ENCODE measurements at places on chromosomes 13 and 19.

- no peak for DNase-seq
Measured at GRCh38 chr13:57825066-57825465, 193.5 kb downstream of the PCDH17 start.

- DNase-seq = no peak
Measured at GRCh38 chr13:108606424-108606823, 23.0 kb upstream of the MYO16 start.

DNA sequence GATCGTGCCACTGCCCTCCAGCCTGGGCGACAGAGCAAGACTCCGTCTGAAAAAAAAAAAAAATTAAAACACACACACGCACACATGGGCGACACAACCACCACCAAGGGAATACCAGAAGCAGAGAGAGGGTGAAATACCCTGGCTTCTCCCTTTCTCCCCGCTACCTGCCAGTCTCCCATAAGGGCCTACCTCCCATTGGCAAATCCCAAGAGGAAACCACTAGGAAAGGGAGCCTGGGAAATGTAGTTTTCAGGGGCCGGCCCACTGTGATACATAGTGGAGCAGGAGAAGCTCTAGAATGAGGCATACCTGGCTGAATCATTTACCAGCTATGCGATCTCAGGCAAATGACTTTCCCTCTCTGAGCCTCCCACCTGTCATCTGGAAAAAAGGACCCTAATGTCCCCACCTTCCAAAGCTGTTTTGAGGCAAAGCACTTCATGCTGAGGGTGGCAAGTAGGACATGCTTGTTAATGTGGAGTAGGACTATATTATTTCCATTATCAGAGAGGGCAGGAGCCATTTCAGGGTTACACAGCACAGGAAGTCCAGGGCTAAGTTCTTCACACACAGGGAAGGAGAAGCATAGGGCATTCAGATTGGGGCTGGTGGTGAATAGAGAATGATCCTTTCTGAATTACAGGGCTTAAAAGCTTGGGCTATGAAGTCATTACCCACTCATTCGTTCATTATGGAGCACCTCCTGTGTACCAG is 14.3 kb upstream of the HNRNPUL1 start:
- DNase-seq = no peak

GRCh38 chr19:3515891-3516422 is 9.8 kb downstream of the FZR1 start:
- DNase-seq = no peak

DNA sequence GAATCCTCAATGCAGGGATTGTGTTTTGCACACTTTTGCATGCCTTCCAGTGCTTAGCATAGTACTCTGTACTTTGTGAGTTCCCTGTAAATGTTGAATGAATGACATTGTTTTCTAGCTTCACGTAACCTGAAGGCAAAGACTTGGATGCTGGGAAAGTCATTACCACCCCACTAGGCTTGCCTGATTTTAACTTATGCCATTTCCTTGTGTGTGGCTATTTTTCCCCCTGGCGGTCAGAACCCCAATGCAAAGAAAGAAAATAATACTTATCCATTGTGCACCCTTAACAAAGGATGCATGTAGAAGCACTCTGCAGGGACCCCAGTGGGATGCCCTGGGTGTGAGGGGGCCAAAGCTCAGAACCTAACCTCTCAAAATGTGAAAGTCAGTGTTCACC is 1.2 kb upstream of the ENOX1 start:
- DNase-seq = no peak

- DNase-seq = no peak
Measured at GRCh38 chr13:95880331-95880730, 172.9 kb downstream of the UGGT2 start.

GRCh38 chr13:113920606-113921286 is 53.1 kb downstream of the C13orf46 start:
- no peak for DNase-seq

GRCh38 chr19:34316741-34317301 is 48.2 kb upstream of the GPI start:
- DNase-seq = no peak

DNA sequence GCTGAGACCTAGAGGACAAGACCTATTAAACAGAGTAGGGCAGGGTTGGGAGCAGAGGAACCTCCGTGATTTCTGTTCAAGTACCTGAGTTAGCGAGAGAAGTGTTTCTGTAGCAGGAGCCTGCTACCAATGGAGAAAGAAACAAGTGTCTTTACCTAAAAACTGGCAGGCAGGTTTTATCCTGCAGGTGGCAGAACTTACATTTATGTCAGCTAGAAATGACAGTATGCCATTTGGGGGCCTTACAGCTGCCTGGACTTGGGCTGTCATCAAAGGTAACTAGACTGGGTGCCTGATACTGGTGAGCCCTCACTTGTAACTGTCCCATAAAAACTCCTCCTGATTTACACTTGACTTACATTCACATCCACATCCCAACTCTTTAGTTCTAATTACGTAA is 185.3 kb upstream of the MIR17HG start:
- DNase-seq = no peak

- no peak for DNase-seq
Measured at GRCh38 chr19:51020988-51021651, 1.6 kb upstream of the KLK10 start.

DNA sequence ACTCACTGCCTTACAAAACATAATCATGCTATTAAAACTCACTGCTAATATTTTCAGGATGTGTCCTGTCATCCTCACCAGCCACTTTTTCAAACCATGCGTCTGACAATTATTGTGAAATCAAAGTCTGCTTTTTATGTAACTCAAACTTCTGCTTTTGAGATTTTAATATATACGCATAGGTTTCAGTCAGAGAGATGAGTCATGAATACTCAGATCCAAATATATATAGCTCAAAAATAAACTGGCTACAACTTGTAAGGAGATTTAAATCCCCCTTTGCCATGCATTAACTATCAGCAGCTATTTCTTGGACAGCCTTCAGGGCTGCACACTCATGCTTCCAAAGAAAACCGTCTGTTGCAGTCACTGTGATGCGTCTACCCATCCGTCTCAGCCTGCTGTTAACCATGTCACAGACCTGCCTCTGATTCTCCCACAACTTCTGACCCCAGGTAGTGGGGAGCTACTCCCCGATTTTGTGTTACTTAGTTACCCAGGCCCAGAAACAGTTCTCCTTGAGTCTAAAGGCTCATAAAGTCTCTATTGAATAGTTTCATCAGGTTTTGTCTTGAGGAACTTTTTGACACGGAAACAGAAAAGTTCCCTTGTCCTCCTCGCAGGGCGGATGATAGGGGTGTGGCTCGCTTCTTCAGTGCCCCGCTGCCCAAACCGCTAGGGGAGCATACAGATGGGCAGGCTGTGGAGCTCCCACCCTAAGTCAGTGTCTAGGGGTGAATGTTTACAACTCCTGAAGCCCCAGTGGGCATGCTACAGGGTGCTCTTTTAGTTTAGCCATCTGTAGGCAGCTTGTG is 33.8 kb upstream of the SGCG start:
- no peak for DNase-seq

DNA sequence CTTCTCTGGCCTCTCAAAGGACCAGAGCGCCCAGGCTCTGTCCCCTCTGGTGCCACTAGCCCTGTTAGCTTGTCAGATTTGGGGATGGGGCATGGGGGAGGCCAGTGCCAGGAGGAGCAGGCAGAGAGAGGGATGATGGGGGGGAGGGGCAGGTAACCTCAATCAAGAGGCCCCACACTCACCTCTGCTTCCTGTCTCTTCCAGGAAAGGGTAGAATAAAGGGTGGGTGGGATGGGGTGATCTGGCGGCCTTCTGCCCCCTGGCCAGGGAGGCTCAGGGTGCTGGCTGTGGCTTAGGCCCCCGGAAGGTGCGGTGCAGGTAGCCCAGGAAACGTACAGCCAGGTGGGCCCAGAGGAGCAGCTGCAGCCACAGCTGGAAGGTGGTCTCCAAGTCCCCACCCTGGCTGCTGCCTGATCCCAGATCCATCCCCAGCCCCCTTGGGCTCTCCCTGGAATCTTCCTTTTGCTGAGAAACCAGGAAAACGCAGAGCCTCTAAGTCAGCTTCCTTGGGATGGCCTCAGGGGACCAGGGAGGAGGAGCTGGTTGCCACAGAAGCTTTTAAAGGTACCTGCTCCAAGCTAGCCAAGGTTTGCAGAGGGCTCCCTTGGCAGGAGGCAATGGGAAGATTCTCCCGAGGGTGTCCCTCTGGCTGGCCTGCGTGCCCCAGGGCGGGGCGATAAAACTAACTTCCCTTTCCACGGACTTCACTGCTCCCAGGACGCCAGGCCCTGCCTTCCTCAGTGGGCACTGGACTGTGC is 5.3 kb downstream of the PRKACA start:
- no peak for DNase-seq

DNA sequence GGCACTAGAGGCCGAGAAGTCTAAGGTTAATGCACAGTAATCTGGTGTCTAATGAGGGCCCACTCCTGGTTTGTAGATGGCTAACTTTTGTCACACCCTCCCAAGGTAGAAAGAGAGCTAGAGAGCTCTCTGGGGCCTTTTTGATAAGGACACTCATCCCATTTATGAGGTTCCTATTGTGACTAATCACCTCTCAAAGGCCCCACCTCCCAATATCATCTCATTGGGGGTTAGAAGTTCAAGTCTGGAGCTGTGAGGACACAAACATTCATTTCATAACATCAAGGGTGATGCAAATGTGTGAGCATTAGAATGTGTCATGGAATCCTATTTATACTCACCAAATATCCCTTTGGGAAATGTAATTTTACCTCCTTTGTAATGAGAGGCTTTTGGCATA is 79.2 kb upstream of the SLC10A2 start:
- no peak for DNase-seq

GRCh38 chr19:58229255-58229639 is 533 bp downstream of the ZNF544 start:
- no peak for DNase-seq

GRCh38 chr13:32127691-32128090 is 96.1 kb downstream of the FRY start:
- no peak for DNase-seq

DNA sequence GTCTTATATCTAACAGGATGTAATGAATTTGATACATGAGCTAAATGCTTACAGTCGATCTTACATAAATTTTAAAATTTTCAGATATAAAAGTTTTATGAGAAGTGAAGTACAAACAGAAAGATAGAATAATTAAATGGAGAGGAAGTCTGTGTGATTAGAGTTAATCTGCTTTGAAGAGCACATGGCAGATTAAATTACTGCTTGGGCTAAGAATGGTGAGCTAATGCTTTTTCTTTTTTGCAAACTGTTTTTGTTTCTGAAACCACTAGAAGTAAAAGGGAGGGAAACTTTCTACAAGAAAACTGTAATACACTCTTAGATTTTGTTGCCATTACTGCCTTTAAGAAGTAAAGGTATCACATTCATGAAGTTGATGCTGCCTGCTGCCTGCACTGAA is 96.3 kb upstream of the SPRY2 start:
- no peak for DNase-seq

DNA sequence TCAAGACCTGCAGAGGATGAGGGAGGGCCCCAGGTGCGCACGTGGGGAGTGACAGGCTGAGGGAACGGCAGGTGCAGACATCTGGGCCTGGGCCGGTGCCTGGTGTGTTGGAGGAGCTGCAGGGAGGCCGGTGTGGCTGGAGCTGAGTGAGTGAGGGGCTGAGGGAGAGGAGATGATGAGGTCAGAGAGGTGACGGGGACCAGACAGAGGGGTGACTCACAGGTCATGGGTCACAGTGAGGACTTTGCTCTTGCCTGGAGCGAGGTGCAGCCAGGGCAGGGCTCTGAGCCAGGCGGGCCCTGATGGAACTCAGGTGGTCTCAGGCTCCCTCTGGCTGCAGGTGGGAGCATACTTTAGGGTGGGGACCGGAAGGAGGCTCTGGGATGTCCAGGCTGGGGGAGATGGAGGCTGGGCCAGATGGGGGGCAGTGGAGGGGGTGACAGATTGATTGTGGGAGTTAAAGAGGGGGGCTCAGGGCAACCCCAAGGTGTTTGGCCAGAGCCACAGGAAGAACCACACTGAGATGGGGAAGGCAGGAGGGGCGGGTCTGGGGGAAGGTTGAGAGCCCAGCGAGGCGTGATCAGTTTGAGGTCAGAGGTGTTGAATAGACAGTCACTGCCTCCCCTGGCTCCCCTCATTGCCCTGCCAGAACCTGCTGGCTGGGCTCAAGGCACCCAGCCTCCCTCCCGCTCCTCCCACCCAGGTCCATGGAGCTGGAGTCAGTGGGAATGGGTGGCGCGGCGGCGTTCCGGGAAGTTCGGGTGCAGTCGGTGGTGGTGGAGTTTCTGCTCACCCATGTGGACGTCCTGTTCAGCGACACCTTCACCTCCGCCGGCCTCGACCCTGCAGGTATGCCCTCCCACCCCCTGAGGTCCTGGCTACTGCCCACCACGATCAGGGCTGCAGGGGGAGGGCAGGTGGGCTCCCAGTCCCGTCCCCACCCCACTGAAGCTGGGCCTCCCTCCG is 8.4 kb downstream of the ARHGAP33 start:
- DNase-seq = no peak

DNA sequence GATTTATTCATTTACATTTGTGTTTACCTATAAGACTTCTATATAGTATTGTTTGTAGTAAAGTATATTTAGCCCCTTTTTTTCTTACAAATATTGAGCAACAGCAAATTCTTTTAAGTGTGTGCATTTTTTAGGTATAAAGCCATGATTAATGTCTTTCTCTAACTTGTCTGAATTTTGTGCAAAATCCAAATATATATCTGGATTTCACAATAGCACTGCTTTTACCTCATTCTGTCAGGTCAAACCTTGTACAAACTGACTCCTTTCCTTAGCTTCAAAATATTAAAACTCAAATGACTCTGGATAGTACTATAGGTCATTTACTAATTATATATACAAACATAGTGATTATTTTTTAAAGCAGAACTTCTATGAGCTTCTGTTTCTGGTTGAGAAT is 563.0 kb upstream of the SPRY2 start:
- no peak for DNase-seq

- DNase-seq = no peak
Measured at GRCh38 chr13:65532231-65532630, 1697.9 kb downstream of the PCDH9 start.

GRCh38 chr13:41891119-41891518 is 69.8 kb downstream of the VWA8 start:
- DNase-seq = no peak

DNA sequence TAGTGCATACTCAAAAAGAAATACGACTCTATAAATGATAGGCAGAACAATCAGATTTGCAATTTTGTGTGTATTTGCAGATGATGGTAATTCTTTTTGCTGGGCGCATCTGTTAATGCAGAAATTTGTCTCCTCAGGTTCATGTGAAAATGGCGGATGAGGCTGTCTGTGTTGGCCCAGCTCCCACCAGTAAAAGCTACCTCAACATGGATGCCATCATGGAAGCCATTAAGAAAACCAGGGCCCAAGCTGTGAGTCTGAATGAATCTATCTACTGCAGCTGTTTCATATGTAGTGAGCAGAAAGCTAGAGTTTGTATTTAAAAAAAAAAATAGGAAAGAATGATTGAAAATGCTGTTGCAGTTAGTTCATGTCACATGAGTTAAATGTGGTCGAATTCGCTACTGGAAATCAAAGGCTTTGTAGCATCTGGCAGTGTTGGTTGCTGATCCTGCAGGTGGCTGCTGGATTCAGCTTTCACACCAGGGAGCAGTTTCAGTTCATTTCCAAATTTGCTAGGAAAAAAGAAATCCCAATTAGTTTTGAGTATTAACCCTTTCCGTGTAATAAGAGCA is 66.0 kb downstream of the PCCA start:
- no peak for DNase-seq
